ENCODE measurements at places on chromosomes 2 and 18. TPM values are rescaled to one million over a fixed set of nuclear protein-coding genes. Genes with fewer than 3 reads are reported as not detected.

Gene CXCR4
- total RNA-seq = 14.4 TPM

Gene BCL11A
- total RNA-seq = 3.0 TPM

Gene CCDC74B
- 5.3 TPM for total RNA-seq

Gene UGT1A3
- total RNA-seq = not detected

DNA sequence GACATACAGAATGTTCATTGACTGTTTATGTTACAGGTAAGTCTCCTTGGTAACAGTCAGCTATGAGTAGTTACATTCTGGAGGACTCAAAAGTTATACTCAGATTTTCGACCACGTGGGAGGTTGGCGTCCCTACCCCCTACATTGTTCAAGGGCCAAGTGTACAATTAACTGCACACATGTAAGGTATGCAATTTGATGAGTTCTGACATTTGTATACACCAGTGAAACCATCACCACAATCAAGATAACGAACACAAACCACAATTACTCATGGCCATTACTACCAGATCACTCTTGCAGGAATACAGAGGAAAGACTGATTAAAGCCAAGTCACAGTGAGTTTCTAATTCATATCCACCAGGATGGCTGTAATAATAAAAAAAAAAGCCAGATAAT lies 39.6 kb upstream of the LDLRAD4 start:
- no peaks in the 10 kb centered on the region for H3K36me3 ChIP-seq
- no peak for DNase-seq
- no peak overlapping the region for H3K4me3 ChIP-seq
- H3K27me3 ChIP-seq = no peaks in the 10 kb centered on the region

DNA sequence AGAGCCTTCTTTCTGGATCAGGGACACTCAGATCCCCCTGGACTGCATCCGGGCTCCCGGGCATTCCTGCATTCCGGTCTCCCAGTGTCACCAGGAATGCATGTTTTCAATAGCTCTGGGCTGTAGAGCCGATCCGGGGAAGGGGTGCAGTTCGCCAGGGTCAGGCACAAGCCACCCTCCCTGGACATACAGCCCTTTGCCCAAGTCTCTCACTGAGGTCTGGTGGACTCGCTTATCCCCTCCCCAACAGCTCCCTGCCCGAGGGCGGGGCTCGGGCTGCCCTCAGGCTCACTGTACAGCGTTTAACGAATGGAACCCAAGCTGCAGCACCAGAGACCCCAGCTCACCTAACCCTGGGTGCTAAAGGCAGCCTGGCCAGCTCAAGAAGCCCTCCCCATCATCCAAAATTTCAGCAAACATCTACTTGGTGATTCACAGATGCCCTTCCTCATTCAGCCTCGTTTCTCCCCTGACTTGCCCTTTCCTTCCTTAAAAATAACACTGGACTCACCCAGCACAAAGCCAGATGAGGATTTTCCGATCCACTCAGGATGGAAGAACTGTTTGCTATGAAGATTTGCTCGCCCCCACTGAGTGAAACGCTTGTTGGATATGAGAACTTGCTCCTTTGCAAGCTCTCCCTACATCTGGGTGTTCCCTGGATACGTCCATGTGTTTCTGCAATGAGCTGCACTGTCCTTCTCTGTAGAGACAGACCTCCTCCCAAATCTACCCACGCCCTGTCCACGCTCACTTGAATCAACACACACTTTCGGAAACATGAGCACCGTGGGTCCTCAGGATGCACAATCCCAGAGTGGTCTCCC lies 58.1 kb downstream of the PXDN start:
- H3K4me3 ChIP-seq = no peak overlapping the region
- no peaks in the 10 kb centered on the region for H3K36me3 ChIP-seq
- no peaks in the 10 kb centered on the region for H3K27me3 ChIP-seq
- no peak for DNase-seq

GRCh38 chr2:189442468-189442867 lies 1.2 kb downstream of the WDR75 start:
- H3K27me3 ChIP-seq = no peaks in the 10 kb centered on the region
- H3K36me3 ChIP-seq = no peaks in the 10 kb centered on the region
- H3K4me3 ChIP-seq = no peak overlapping the region
- H3K4me1 ChIP-seq = peaks cover 9% of the 10 kb centered on the region

GRCh38 chr2:55430211-55430975 lies 10.7 kb upstream of the CCDC88A start:
- no peaks in the 10 kb centered on the region for H3K27me3 ChIP-seq
- H3K27ac ChIP-seq = no peak overlapping the region
- H3K4me3 ChIP-seq = no peak overlapping the region
- H3K36me3 ChIP-seq = no peaks in the 10 kb centered on the region
